ENCODE measurements at places on chromosomes 2 and 18. TPM values are rescaled to one million over a fixed set of nuclear protein-coding genes. Genes with fewer than 3 reads are reported as not detected.

The ZNF2 gene
- total RNA-seq = 5.3 TPM

The SALL3 gene
- not detected for total RNA-seq

The MRPL33 gene
- total RNA-seq = 61.7 TPM

The DSG1 gene
- not detected for total RNA-seq

The ARMC9 gene
- total RNA-seq = 2.0 TPM

The MGAT4A gene
- 59.1 TPM for total RNA-seq

The CD302 gene
- total RNA-seq = 0.20 TPM

The TMEM247 gene
- total RNA-seq = not detected

The CCDC142 gene
- total RNA-seq = 16.4 TPM

The IL36B gene
- total RNA-seq = not detected

The FBXO36 gene
- 0.91 TPM for total RNA-seq

The COLEC12 gene
- total RNA-seq = not detected

The SNTG2 gene
- 2.6 TPM for total RNA-seq

The FBXO41 gene
- total RNA-seq = 16.0 TPM

The TMEFF2 gene
- total RNA-seq = not detected

The EDAR gene
- total RNA-seq = 0.43 TPM

The SIX3 gene
- total RNA-seq = not detected

The ERICH2 gene
- not detected for total RNA-seq

The ABCG5 gene
- total RNA-seq = not detected

The LONRF2 gene
- 0.04 TPM for total RNA-seq

The NT5DC4 gene
- not detected for total RNA-seq

The GPR45 gene
- total RNA-seq = not detected

The PHOSPHO2 gene
- 1.4 TPM for total RNA-seq

The KCTD1 gene
- 4.5 TPM for total RNA-seq

The SERPINB10 gene
- total RNA-seq = not detected

The ABCB11 gene
- not detected for total RNA-seq

The CEBPZOS gene
- total RNA-seq = 29.1 TPM

The FER1L5 gene
- total RNA-seq = not detected

The CNDP1 gene
- total RNA-seq = not detected

The ITGA6 gene
- 5.0 TPM for total RNA-seq

The CYP20A1 gene
- total RNA-seq = 18.1 TPM

The STARD6 gene
- total RNA-seq = not detected

The DBI gene
- total RNA-seq = 90.8 TPM

The RAD51AP2 gene
- not detected for total RNA-seq

The OR6B2 gene
- total RNA-seq = not detected

The UGT1A5 gene
- not detected for total RNA-seq

The KCNE4 gene
- total RNA-seq = not detected

The METTL8 gene
- 43.1 TPM for total RNA-seq

The CCNT2 gene
- total RNA-seq = 34.0 TPM

The ALKAL2 gene
- not detected for total RNA-seq

The ICOS gene
- total RNA-seq = 54.4 TPM

The IL36G gene
- not detected for total RNA-seq

The SEMA4F gene
- total RNA-seq = 4.8 TPM

The SLC4A3 gene
- total RNA-seq = not detected

The SETBP1 gene
- 2.7 TPM for total RNA-seq

The ALPP gene
- 0.53 TPM for total RNA-seq

The TEKT4 gene
- total RNA-seq = not detected

The DNAJC27 gene
- total RNA-seq = 6.8 TPM
